ENCODE measurements at places on chromosomes 5 and 9.

DNA sequence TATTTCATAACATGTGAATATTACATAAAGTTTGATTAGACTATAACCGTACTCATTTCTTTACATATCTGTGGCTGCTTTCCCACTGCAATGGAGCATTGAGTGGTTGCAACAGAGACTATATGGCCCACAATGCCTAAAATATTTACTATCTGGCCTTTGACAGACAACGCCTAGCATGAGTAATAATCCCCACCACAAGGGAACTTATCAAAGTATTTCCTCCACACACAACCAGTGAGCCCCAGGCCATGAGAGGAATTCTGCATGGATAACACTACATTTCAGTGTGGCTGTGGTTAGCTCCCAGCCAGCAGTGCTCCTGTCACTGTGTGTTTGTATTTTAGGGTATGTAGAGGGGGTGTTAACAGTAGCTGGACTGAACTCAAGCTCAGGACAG, 54.8 kb downstream of the FAM81B start:
- DNase-seq, result peak; percentile 7

DNA sequence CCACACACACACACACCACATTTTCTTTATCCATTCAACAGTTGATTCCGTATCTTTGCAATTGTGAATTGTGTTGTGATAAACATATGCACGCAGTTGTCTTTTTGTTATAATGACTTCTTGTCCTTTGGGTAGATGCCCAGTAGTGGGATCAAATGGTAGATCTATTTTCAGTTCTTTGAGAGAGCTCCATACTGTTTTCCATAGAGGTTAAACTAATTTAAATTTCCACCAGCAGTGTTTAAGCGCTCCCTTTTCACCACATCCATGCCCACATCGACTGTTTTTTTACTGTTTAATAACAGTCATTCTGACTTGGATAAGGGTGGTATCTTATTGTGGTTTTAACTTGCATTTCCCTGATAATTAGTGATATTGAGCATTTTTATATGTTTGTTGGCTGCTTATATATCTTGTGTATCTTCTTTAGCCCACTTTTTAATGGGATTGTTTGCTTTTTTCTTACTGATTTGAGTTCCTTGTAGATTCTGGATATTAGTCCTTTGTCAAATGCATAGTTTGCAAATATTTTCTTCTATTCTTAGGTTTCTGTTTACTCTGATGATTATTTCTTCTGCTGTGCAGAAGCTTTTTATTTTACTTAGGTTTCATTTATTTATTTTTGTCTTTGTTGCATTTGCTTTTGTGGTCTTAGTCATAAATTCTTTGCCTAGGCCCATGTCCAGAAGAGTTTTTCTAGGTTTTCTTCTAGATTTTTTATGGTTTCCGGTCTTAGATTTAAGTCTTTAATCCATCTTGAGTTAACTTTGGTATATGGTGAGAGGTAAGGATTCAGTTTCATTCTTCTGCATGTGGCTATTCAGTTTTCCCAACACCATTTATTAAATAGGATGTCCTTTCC, 82.4 kb downstream of the SH3RF2 start:
- no peak for DNase-seq

- DNase-seq, result peak; percentile 86
Observed at GRCh38 chr9:134135343-134136117, at the start of gene WDR5. WDR5 (plus strand) TSS chr9:134136082; CDS start chr9:134139878, 3,796 bp downstream.

DNA sequence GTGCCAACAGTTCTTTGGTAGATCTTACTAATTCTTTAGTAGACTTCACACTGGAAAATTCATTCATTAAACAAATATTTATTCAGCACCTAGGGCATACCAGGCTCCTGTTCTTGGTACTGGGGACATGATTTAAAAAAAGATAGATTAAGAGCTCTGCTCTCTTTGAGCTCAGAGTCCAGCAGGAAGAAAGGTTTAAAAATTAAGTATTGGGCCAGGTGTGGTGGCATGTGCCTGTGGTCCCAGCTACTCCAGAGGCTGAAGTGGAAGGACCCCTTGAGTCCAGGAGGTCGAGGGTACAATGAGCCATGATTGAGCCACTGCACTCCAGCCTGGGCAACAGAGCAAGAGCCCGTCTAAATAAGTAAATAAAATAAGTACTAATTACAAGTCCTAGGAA, 41.4 kb downstream of the ENC1 start:
- no peak for DNase-seq

GRCh38 chr5:40557501-40557900, 122.2 kb upstream of the PTGER4 start:
- DNase-seq, result no peak

DNA sequence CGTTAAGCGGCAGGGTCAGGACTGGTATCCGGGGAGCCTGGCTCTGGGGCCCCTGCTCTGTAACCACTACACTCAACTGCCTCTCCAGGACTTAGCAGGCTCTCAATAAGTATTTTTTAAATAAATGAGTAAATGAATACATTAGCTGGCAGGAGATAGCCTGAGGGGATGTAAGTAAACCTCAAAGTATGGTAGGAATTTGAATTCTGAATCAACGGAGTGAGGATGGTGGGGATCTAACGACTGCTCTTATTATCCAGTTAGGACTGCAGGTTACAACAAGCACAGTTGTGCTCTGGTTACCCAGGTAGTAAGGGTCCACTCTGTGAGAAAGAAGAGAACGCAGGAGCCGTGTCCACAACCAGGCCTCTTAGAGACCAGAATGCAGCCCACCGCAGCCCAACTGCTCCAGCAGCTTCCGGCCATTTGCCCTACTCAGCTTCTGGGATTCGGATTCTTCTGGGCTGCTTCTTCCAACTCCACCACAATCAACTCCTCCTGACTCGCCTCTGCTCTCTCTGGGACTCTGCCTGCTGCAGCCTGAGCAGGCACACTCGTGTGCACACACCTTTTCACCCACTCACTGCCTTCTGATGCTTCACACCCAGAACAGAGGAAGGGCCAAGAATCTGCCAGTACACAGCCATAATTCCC, 52.6 kb downstream of the MED27 start:
- DNase-seq, result no peak

GRCh38 chr5:36728697-36729543, 122.5 kb downstream of the SLC1A3 start:
- DNase-seq, result peak; percentile 19

GRCh38 chr9:137575364-137575715, 3.4 kb downstream of the DPH7 start:
- no peak for DNase-seq

GRCh38 chr9:33778700-33779351, 16.5 kb upstream of the PRSS3 start:
- DNase-seq, result peak; percentile 61

DNA sequence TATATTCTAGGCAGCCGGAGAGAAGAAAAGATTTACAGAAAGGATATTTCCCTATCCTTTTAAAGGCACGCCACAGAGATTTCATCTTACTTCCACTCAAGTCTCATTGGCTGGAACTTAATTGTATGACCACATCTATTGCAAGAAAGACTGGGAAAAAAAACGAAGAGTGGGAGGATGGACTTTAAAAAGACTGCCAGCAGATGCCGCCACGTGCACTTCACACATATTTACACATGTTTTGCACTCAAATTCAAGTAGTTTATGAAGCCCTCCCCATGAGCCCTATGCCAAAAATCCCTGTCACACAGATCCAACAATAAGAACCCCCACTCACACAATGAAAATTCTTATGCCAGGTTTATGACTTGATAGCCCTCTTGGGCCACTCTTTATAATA, 138.5 kb upstream of the TYRP1 start:
- DNase-seq, result peak; percentile 1

- peak; percentile 67 for DNase-seq
Observed at GRCh38 chr9:130461218-130461630, 16.5 kb downstream of the ASS1 start.

DNA sequence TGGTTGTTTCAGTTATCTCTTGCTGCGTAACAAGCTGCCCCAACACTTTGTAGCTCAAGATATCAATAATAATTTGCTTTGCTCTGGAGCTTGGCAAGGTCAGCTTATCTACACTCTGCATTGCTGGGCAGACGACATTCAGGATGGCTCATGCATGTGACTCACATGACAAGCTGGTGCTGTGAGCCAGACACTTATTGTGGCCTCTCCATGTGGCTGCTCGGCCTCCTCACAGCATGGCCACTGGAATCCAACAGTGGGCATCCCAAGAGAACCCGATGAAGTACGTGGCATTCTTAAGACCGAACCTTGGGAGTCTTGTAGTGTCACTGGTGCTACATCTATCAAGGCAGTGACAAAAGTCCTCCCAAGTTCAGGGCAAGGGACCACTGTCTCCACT, 94.2 kb upstream of the MVB12B start:
- DNase-seq, result no peak

GRCh38 chr5:54457094-54457862, 1.8 kb downstream of the HSPB3 start:
- peak; percentile 7 for DNase-seq

DNA sequence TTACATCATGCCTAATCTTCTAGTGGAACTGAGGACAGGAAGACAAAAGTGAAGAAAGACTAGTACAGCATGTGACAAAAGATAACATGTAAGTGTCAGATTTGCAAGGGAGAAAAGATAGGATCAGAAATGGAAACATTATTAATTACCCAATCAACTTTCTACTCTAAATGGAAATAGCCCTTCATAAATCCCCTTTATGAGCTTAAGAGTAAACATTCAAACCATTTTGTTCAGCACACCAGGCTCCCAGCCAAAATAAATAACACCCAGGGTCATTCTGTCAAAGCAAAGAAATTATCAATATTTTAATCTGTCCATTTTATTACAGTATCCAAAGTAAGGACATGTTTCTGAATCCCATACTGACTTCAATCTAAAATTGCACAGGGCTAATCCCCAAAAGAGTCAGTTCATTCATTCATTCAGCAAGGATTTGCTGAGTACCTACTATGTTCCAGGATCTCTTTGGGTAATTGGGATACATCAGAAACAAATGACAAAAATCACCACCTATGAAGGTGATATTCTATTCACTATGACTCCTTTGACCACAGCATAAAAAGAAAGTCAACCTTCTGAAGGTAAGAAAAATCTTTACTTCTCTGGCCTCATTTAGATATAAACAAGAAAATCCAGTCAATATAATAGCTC, 5.3 kb downstream of the PRELID2 start:
- peak; percentile 39 for DNase-seq

DNA sequence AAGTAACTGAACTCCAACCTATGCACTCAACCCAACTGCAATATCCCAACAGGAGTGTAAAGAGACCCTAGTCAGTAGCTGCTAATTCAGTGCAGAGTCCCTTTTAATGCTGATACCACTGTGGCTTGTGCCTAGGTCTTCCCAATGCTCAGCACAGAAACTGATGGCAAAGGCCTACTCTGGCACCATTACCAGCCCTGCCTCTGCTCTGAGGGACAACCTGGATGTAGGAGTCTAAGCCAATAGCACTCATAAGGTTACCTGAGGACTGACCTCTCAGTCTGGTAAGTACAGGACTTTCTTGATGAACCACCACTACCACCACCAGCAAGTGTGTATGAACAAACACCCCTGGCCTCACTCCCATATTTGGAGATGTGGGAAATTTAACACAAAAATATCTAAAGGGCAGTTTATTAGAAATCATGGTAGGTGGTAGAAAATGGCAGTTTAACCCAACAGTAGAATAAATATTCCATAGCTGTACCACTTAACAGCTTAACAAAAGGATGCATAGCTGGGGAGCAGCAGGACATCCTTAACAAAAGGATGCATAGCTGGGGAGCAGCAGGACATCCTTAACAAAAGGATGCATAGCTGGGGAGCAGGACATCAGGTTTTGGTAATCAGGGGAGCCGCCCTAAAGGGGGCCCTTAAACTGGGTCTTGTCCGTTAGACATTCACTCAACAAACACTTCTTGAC, 11.0 kb upstream of the DNAJA1 start:
- DNase-seq, result no peak

- DNase-seq, result no peak
Observed at GRCh38 chr9:37820142-37820541, 19.5 kb downstream of the DCAF10 start.

- DNase-seq, result no peak
Observed at GRCh38 chr5:137822984-137823383, 44.7 kb upstream of the MYOT start.

DNA sequence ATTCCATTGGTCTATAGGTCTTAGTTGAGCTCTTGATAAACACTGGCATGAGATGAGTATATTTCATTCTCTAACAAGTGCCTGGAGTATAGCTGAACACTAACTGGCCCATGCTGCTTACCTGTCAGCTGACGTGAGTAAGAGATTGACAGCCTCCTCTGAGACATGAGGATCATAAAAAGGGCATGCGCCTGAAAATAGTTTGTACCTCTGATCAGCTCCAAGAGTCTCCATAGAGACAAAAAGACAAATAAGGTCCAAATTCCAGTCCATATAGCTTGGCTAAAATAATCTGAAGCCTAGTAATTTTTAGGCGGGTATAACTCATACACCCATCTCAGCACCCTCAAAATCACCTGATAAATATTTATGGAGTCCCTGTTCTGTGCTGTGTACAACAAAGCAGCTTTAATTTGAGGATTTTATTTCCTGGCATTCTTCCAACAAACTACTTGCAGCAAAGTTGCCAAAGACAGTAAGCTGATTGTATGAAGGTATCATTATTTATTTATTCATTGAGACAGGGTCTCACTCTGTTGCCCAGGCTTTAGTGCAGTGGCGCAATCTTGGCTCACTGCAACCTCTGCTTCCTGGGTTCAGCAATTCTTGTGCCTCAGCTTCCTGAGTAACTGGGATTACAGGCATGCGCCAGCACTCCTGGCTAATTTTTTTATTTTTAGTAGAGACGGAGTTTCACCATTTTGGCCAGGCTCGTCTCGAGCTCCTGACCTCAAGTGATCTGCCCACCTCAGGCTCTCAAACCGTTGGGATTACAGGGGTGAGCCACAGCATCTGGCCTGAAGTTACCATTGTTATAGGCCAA, 16.2 kb upstream of the FSD1L start:
- DNase-seq, result no peak

- no peak for DNase-seq
Observed at GRCh38 chr5:102532123-102532522, 33.3 kb upstream of the SLCO6A1 start.

DNA sequence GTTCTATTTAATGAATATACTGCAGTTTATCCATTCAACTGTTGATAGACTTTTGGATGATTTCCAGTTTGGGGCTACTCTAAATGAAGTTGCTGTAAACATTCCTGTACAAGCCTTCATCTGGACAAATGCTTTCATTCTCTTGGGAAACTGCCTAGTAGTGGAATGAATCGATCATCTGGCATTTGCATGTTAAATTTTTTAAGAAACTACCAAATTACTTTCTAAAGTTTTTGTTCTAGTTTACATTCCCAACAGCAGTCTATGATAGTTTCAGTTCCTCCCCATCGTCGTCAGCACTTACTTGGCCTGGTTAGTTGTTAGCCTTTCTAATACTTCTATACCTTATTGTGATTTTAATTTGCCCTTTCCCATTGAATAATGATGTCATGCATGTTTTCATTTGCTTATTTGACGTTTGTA, 306.3 kb downstream of the FER start:
- DNase-seq, result no peak

DNA sequence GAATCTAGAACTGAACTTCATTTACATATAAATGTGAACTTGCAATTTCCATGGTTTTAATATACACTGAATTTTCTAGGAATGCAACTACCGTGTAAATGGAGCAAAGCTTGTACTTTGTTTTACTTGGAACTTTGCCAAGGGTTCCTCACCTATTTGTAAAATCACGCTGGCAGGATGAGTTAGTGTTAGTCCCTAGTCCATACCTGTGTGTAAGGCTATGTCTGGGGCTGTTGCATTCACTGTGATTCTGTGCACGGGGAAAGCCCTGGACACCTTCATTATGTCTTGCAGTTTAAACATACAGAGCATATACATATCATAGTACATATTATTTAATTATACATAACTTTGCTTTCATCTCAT, 119.9 kb downstream of the PAX5 start:
- no peak for DNase-seq

- no peak for DNase-seq
Observed at GRCh38 chr5:83576341-83576740, 104.8 kb downstream of the VCAN start.

GRCh38 chr9:93731963-93732362, 155.6 kb downstream of the PHF2 start:
- no peak for DNase-seq

Data from Calu3 (cell line).